ENCODE measurements at places on chromosomes 1 and 21.

DNA sequence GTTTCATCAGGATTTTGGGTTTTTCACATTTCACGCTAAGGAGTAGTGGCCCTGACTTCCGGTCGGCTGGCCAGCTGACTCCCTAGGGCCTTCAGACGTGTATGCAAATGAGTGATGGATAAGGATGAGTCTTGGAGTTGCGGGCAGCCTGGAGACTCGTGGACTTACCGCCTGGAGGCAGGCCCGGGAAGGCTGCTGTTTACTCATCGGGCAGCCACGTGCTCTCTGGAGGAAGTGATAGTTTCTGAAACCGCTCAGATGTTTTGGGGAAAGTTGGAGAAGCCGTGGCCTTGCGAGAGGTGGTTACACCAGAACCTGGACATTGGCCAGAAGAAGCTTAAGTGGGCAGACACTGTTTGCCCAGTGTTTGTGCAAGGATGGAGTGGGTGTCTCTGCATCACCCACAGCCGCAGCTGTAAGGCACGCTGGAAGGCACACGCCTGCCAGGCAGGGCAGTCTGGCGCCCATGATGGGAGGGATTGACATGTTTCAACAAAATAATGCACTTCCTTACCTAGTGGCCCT lies 23.1 kb upstream of the TNFRSF1B start:
- DNase-seq: no peak

DNA sequence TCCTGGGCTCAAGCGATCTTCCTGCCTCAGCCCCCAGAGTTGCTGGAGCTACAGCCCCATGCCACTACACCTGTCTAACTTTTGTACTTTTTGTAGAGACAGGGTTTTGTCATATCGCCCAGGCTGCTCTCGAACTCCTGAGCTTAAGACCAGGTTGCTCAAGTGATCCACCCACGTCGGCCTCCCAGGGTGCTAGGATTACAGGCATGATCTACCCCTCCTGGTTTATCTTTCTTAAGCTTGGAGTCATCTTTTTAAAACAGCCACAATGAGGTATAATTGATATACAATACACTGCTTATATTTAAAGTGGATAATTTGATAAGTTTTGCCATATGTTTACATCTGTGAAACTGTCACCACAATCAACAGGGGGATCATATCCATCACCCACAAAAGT lies 25.4 kb upstream of the WDR26 start:
- DNase-seq: no peak

DNA sequence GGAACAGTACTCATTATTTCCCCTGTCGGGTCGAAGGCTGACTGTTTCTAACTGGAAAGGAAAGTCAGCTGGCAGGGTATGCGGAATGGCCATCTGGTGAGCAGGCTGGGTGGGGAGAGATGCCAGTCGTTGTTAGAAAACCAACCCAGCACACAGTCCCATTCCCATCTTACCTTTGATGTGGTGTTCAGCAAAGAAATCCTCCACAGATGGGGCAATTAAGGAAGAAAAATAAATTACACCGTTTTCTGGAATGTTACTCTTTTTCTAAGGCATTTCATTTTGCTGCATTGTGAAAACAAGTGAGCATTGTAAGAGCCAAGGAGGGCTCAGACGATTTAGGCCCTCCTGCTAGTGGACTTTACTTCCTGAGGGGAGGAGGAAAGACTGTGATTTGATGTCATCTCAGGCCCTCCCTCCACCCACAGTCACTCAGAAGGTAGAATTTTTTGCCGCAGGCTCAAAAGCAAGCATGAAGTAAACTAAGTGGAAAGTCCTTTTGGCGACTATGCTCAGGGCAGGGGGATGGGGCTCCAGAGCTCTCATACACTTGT lies at the start of gene SLC16A4:
Gene SLC16A4, minus strand, starts transcription at position 335 of the 554 bp plus-strand sequence. CDS start 1,703 bp downstream, outside the sequence.
- no peak for DNase-seq

DNA sequence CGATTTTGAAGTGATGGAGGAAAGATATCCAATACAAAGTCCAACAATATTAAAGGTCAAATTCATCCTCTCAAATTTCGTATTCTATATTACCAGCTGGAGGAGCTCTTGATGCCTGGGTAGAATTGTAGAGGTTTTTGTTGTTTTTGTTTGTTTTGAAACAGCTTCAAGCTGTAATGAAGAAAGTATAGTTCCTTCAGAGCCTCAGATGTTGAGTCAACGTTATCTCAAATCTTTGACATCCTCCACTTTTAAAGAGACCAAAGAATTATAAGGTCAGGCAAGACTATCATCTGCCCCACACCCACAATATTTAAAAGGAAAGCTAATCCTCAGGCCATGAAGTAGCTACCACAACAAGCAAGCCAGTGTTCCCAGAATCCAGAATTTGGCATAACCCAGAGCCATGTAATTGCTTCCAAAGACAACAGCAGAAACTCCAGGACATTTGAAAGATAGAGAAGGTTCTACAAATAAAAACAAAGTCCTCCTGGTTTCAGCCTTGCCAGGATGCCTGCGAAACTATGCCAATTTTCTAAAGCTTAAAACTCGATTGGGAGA lies 24.9 kb downstream of the VAV3 start:
- no peak for DNase-seq

Data from HuH-7.5 (cell line).